ENCODE measurements at places on chromosomes 16 and 17.
A peak's percentile ranks its signal among the peaks of the same experiment; 100 is the strongest.

- no peak for DNase-seq
Measured at GRCh38 chr16:73735018-73735417, 561.6 kb upstream of the PSMD7 start.

- DNase-seq: no peak
Measured at GRCh38 chr16:5581908-5582307, 484.3 kb upstream of the EEF2KMT start.

DNA sequence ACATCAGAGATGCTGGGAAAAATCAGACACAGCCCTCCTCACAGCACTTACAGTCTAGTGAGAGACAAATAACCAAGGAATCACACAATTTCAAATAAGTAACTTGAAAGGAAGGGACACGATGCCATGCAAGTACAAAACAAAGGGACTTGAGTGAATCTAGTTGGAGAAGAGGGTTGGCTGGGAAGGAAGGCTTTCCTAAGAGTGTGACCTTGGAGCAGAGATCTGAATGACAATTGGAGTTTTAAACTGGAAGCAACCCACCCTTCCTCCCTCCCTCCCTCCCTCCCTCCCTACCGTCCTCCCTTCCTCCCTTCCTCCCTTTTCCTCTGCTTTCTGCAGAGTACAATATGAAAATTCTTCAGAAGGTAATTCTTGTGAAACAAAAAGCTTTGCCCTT lies 31.1 kb downstream of the ADAMTS18 start:
- no peak for DNase-seq

GRCh38 chr17:50660042-50660886 lies 25.6 kb downstream of the ABCC3 start:
- no peak for DNase-seq

DNA sequence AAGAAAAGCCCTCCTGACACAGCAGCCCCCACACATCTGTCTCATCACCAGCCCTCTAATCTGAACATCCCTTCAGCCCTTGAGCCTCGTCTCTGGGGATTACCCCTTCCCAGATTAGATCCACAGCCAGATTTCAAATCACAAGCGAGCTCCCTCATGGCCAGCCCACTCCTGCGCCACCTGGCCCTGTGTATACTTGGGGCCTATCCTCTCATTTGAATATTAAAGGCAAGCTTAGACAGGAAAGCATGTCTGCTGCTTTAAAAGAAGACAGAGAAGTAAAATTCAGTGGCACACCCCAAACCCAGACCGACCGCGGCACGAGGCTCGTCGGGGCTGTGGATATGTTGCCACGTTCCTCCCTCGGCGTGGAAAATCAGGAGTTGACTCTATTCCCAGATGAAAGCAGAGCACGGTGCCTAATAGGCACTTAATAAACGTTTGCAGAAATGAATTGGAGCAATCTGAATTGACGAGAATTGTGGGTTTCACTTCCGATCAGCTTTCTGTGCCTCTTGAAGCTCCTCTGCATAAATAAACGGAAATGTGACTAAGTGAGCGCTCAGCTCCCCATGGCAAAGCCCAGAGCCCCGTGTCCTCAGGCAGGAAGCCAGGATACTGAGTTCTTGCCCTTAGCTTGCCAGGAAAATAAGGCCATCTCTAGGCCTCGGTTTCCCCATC lies 108.0 kb downstream of the CCDC182 start:
- no peak for DNase-seq

- no peak for DNase-seq
Measured at GRCh38 chr16:12773221-12773620, 30.5 kb downstream of the CPPED1 start.

DNA sequence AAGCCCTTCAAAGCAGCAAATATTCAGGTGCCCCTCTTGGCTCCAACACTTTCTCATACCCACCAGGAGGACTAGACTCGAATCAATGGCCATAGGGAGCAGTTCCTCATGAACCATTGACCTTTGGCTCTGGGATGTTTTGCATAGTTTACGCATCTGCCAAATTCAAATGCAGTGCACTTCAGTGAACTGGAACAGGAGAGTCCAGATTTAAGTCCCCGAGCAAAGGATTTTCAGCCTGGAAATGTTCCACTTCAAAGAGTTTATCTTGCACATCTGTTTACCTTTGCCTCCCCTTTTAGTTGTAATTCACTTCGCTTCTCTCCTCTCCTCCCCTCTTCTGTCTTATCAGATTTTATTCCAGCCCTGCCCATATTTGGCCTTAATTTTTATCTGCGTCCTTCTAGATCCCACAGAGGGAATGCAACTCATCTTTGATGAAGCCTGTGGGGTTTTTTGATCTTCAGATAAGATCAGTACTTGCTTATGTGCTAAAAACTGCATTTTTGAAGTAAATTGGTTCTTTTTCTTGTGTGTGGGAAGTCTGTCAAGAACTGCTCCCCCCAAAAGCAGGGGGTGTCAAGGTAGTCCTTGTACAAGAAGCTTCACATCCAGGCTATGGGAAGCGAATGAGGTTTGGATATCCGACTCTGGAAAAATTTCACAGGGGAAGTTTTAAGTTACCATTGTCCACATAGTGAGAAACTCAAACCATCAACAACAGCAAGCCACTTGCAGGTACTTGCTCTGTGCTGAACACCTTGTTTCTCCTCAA lies 281.6 kb downstream of the RBFOX1 start:
- DNase-seq: no peak

DNA sequence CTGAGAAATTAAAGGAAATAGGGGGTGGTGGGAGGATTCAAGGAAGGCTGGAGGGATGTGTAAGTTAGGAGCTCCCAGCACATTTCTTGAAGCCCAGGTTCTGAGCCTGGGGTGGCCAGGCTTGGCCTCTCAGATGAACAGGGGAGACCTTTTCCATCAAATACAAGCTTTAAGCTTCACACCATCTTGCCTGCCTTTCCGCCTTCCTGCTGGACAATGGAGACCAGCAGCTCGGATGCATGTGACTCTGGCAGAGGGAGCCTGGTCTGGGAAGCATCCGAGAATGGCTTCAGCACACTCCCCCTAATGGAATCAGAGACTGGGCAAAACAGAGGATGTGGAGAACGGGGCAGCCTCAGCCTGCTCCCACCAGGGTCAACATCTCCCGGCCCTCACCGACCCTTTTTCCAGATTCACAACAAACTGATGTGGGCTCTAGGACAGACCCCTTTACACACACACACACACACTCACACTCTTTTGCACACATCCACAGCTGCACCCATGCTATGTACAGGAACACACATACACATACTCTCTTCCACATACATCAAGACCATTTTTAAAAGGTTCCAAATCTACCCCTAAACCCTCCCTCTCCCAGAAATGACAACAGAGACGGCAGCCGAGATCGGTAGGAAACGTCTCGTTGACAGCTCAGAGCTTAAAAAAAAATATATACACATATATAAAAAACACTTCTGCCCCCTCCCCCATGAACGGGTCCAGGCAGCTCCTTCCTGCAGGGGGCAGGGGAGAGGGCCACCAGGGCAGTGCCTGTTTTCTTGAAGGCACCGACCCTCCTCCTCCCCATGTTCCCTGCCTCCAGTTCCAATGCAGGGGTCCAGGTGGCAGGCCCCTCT lies 6.5 kb upstream of the ATXN7L3 start:
- DNase-seq: no peak

GRCh38 chr17:81432941-81433340 lies 37.7 kb downstream of the BAHCC1 start:
- no peak for DNase-seq

- no peak for DNase-seq
Measured at GRCh38 chr16:49837688-49838410, 18.1 kb downstream of the ZNF423 start.

- DNase-seq: no peak
Measured at GRCh38 chr17:79246225-79247190, 171.9 kb downstream of the ENGASE start.

DNA sequence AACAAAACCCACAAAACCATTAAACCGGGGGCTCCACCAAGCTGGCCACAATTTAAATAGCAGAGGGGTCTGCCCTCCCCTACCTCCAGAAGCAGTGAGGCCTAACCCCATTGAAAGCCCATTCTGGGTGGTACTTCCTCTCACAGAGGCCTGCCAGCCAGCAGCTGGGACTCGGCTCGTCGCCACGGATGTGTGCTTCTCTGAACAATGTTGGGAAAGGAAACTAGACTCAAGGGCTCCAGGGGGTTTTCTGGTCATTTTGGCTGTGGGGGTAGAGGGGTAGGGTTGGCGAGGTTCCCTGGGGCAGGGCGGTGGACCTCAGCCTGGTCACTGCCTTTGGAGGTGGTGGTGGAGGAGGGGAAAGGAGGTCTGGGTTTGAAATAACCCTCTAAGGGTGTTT lies 4.7 kb upstream of the PLCG2 start:
- no peak for DNase-seq

GRCh38 chr16:4508806-4509205 lies 29.8 kb downstream of the CDIP1 start:
- no peak for DNase-seq

DNA sequence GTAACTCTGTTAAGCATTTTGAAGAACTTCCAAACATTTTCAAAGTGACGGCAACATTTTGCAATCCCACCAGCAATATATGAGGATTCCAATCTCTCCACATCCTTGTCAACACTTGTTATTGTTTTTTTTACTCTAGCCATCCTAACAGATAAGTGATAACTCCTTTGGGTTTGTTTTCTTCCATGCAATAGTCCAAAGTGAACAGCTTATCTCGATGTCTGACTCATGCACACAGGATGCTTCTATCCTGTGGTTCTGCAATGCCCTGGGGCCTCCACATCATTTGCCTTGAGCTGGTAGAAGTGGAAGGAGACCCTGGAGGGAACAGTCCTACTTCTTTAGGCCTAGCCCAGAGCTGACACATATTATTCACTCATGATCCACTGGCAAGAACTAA lies 13.0 kb downstream of the TLE7 start:
- no peak for DNase-seq

- peak; percentile 58 for DNase-seq
Measured at GRCh38 chr16:10181196-10182162, 749 bp downstream of the GRIN2A start.

DNA sequence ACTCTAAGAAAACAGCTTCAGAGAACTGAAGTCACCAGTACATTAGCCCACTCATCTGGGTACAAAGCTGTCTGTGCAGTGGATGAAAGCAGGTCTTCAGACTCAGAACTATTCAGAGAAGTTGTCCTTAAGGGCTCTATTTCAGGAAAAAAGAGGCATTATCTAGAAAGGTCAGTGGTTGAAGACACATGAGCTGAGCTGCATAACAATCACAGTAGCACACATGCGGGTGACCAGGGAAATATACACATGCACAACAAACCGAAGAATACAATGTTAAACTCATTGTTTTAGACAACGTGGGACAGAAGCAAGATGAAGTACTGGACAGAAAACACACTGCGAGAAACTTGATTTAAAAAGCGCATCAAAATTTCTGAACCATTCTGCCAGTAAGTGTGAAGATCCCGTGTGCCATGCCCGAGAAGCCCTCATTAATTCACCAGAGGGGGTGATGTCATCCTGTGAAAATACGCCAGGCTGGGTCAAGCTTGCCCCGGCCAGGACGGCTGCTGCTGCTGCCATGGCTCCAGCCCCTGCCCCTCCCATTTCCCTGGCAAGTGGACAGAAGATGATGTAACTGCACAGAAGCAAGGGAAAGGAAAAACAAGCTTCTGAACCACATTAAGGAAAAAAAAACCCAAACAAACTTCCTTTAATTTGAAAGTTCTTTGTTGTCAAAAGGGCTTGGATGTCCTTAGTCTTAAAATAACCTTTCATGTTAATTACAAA lies 10.1 kb downstream of the DYNC1LI2 start:
- no peak for DNase-seq

- DNase-seq: no peak
Measured at GRCh38 chr16:55184052-55184451, 140.0 kb upstream of the IRX6 start.

GRCh38 chr17:19433255-19433654 lies 22.2 kb downstream of the RNF112 start:
- DNase-seq: no peak

GRCh38 chr17:27650836-27651235 lies 19.8 kb downstream of the LGALS9 start:
- DNase-seq: no peak

- DNase-seq: no peak
Measured at GRCh38 chr16:81462683-81463082, 18.1 kb downstream of the CMIP start.

DNA sequence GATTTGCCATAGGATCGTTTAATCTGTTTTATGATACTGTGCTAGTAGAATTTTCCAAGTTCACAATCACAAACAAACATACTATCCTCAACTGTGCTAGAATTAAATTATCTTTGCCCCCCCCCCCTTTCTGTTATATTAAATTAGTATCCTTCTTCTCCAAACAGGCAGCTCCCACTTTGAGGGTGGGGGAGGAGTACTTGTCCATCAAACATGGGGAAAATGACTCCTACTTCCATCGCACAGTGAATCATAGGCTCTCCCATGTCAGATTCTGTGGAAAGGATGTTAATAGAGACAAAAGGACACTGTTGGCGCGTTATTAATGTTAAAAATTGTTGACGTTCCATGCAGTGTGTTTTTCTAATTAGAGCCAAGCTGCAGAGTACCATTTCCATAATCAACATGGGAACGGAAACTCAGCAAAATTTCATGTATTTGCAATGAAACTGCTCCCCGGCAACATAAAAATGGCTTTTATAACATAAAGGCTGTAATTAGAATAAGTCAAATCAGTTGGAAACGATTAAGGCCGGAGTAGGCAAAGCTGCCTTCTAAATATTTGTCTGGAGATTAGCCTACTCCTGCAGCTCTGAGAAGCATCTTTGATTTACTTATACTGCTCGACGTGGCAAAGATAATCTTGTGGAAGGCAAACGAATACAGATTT lies 104.6 kb downstream of the RBFOX1 start:
- DNase-seq: no peak

- DNase-seq: no peak
Measured at GRCh38 chr16:2095315-2095853, 40.3 kb downstream of the PKD1 start.

GRCh38 chr17:77493238-77493820 lies 352.6 kb downstream of the SEC14L1 start:
- no peak for DNase-seq

GRCh38 chr16:12511708-12512107 lies 292.0 kb downstream of the CPPED1 start:
- DNase-seq: no peak

DNA sequence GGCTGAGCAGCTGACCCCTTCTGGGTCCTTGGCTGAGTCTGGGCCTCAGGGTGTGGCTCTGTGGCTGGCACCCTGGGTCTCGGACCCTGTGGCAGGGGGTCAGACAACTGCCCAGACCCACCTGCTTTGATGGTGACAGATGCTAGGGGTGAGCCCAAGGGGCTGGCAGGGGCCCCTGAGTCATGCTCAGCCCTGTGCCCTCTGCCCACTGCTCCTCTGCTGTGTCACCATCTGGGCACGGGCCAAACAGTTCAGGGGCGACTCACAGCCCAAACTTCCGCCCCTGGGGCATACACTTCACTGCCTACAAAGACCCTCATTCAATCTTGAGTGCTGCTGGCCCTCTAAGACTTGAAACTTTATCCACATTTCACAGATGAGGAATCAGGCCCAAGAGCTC lies 5.7 kb downstream of the ADGRG1 start:
- DNase-seq: no peak

- DNase-seq: peak; percentile 81
Measured at GRCh38 chr17:38508954-38509771, 80.9 kb downstream of the ARHGAP23 start.

- DNase-seq: no peak
Measured at GRCh38 chr17:63282455-63282854, 163.7 kb downstream of the CYB561 start.
